ENCODE measurements at places on chromosomes 1 and 21.

GRCh38 chr21:15441992-15442391, 287.8 kb upstream of the USP25 start:
- DNase-seq = no peak

DNA sequence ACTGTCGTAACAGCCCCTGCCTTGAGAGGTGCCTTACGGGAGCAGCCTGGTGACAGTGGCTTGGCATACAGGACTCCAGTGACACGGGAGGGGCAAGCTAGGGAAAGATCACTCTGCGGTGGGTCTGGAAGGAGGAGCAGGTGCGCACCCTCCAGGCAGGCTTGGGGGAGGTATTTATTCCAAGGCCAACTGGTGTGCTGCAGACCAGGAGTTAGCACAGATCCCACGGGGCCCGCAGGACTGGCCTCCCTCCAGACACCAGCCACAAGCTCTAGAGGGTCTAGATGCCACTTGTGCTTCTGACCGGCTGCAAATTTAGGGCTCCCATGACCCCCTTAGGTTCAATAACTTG, 22.1 kb downstream of the PSEN2 start:
- no peak for DNase-seq

- DNase-seq = no peak
Measured at GRCh38 chr1:153763365-153764225, 11.6 kb upstream of the SLC27A3 start.

GRCh38 chr1:77313491-77313890, 31.7 kb downstream of the AK5 start:
- DNase-seq = no peak

GRCh38 chr1:67855444-67855843, 22.2 kb upstream of the GNG12 start:
- no peak for DNase-seq

Data from HFFc6 (cell line).